Nephron progenitor cell (in vitro differentiated cells): ENCODE measurements at places on chromosomes 7 and 10.

DNA sequence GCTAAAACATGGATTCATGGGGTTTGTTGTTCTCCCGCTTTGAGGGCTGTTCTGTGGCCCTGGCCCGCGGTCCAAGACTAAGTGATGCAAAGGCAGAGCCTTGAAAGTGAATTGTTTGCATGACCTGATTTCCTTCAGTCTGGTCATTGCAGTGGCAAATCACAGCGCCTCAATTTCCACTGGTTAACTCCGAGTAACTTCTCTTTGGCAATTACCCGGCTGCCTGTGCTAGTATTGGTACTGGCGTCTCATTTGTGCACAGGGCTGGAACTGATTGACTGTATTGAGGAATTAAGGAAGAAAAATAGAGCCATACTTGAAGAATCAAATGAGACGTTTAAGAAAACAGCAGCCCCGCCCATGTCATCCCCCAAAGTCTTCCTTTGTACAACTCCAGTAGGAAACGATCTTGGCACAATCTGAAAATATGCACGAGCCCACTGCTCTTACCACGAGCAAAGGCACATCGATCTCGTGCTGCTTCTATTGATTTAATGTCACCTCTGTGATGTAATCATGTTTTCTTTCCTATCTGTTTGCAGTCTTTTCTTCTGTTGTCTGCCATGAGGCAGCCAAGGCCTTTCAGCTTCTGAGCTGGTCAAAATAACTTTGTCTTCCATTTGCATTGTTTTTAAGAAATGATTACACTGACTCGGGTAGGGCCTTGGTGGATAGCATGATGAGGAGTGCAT is 60.6 kb upstream of the SHH start:
- DNase-seq = no peak
- no peak overlapping the region for H3K27ac ChIP-seq
- no peak overlapping the region for H3K4me3 ChIP-seq
- no peaks in the 10 kb centered on the region for H3K36me3 ChIP-seq
- peaks cover 15% of the 10 kb centered on the region for H3K27me3 ChIP-seq

DNA sequence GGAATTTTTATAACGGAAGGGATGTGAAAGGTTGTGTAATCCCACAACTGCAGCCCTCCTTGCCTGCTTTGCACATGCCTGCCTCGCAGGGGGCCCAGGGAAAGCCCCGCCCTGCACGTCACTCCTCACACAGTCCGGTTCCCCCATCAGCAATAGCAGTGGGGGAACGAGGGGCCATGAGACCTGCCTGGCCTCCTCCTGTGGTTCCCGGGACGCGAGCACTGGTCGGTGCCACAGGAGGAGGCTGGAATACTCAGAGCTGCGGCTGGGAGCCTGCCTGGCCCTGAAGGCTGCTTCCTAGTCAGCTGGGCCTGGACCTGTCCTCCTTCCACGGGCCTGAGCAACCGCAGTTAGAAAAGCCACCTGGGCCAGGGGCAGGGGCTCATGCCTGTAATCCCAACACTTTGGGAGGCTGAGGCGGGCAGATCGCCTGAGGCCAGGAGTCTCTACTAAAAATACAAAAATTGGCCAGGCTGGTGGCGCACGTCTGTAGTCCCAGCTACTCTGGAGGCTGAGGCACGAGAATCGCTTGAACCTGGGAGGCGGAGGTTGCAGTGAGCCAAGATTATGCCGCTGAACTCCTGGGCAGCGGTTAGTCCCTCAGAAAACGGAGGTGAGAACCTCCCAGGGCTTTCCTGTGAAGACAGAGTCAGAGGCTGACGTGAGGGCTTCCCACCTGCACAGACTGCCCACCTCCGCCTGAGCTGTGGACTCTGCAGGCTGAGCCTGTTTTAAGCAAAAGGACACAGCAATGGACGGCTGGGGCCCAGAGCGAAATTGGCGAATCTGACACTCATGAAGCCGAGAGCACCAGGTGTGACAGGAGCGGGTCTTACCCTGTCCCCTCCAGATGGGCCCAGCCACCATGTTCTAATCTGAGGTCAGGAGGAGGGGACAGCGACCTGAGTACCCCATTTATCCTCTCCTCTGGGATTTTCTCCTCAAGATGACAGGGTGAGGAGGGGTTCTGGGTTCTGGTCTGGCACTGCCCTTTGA is 52.9 kb downstream of the VIPR2 start:
- peaks cover 30% of the 10 kb centered on the region for H3K4me1 ChIP-seq
- DNase-seq = no peak
- H3K27me3 ChIP-seq = peaks cover 13% of the 10 kb centered on the region
- H3K36me3 ChIP-seq = no peaks in the 10 kb centered on the region

GRCh38 chr7:114931656-114932011 is 9.7 kb downstream of the MDFIC start:
- no peaks in the 10 kb centered on the region for H3K4me1 ChIP-seq
- no peaks in the 10 kb centered on the region for H3K27me3 ChIP-seq
- DNase-seq = no peak
- H3K27ac ChIP-seq = no peak overlapping the region
- H3K4me3 ChIP-seq = no peak overlapping the region

- no peak for DNase-seq
- no peaks in the 10 kb centered on the region for H3K27me3 ChIP-seq
- H3K4me1 ChIP-seq = peaks cover 21% of the 10 kb centered on the region
- no peak overlapping the region for H3K27ac ChIP-seq
Measured at GRCh38 chr10:62769574-62770242, 34.8 kb upstream of the ADO start.

DNA sequence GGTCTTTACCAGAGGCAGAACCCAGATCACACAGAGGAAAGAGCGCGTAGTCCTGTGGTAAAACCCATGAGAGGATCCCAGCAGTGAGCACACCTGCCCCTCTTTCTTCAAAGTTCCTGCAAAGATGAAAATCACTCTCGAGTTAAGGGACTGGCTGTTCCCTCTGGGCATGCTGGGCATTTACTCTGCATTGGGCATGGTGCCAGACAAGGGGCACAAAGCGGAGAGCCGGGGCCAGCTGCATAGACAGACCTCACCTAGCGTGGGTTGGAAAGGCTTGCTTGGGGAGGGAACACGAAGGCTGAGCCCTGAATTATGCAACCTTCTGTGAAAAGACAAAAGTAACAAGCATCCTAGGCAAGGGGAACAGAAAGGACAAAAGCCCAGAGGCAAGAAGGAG is 120.0 kb upstream of the TCERG1L start:
- no peaks in the 10 kb centered on the region for H3K36me3 ChIP-seq
- no peak for DNase-seq
- no peak overlapping the region for H3K4me3 ChIP-seq

DNA sequence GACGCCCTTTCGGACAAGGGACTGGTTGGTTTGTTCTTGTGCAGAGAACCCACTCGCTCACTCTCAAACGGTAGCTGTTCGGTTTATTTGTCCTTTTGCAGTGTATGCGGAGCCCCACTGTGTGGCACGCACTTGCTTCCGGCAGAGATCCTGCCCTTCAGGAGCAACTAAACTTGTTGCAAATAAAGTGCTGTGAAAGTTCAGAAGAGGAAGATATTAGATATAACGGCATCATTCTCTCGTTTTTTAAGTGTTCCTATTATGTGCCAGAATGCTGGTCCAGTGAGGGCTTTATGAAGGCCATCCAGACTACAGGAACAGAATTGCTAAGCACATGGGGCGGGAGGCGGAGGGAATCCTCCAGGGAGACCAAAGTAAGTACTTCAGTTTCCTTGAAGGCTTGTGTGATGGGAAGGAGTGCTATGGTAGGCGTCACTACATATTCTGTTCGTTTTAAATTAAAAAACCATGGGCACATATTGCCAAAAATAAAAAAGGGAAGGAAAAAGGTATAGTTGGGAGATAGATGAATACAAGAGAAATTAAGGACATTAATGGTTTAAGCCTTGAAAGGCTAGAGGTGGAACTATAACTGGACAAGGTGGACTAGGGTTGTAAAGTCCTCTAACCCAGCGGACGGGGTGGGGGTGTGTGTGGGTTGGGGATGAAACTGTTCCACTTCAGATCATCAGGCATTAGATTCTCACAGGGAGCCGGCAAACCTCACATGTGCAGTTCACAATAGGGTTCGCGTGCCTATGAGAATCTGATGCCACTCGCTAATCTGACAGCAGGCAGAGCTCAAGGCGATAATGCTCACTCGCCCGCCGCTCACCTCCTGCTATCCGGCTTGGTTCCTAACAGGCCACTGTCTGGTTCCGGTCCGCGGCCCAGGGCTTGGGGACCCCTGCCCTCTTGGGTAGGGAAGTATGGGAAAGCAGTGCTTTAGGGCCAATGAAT is 704 bp upstream of the ERLIN1 start:
- peaks cover 46% of the 10 kb centered on the region for H3K4me1 ChIP-seq
- peak overlapping the region; percentile 97 for H3K27ac ChIP-seq
- no peaks in the 10 kb centered on the region for H3K27me3 ChIP-seq
- H3K4me3 ChIP-seq = peak overlapping the region; percentile 97
- H3K36me3 ChIP-seq = peaks cover 58% of the 10 kb centered on the region

DNA sequence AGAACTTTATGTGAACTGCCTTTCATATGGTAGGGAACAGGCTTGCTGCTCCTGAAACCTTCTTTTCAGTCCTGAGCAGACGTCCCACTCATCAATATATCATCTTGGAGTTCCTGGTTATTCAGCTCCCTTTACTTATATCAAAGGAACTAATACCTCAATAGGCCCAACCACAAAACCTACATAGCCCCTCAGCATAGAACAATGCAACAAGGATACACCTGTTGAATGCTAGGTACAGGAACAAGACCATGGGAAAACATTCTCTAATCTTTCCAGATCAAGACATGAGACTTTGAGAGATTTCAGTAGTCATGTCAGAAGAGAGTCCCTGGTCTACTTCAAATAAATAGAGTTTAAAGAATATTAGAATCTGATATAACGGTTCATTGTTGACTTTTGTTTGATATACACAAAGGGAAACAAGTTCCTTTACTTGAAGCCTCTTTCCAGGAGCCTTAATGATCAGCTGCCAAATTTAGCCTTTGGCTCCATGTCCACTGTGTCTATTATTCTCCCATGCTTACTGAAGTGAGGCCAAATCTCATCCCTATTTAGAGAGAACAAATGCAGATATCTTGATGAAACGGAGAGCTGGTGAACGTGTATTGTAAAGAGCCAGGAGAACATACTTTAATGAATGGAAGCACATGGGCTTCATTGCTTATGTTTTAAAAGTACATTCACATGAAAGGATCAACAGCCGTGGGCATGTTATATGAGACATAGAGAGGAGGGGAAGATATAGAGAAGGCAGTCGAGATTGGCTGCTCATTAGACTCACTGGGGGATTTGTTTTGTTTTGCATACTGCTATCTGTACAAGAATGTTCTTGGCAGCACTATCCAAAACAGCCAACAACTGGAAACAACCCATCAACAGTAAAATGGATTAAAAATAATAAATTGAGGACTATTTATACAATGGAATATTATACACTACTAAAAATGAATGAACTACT is 9.5 kb downstream of the RHOBTB1 start:
- H3K4me1 ChIP-seq = no peaks in the 10 kb centered on the region
- no peaks in the 10 kb centered on the region for H3K27me3 ChIP-seq
- no peak overlapping the region for H3K27ac ChIP-seq
- H3K36me3 ChIP-seq = peaks cover 48% of the 10 kb centered on the region
- no peak for DNase-seq
- H3K4me3 ChIP-seq = no peak overlapping the region

- peaks cover 2% of the 10 kb centered on the region for H3K27me3 ChIP-seq
- no peaks in the 10 kb centered on the region for H3K4me1 ChIP-seq
- no peak for DNase-seq
- H3K36me3 ChIP-seq = no peaks in the 10 kb centered on the region
Measured at GRCh38 chr10:26950934-26951333, 90.2 kb upstream of the ABI1 start.

DNA sequence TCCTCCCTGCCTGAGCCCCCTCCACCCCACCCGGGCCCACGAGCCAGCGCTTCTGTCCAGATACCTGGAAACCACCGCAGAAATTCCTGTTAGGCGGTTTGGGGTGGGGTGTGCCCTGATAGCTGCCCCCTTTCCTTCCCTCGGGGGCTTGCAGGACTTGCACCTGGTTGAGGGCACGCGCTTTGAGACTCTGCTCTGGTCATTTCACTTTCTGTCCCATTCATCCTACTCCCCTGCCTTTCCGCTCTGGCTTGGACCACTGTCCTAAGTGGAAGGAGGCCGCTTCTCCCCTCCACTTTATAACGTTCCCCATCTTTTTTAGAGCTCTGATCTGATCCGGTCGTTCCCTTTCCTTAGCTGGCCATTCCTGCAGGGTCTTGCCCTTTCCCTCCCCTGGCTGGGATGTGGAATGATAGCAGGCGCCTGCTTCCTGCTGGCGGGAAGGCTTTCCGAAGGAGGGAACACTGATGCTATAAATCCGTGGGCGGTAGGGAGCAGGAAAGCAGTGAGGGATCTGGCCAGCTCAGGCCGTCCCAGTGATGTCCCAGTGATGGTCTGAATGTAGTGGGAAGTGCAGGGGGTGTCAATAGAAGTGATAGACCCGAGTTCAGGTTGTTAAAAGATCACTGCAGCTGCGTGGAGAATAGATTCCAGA is 852 bp upstream of the PRKAR1B start:
- peak overlapping the region; percentile 89 for H3K4me3 ChIP-seq
- peak overlapping the region; percentile 53 for H3K27ac ChIP-seq
- DNase-seq = peak; percentile 20
- peaks cover 26% of the 10 kb centered on the region for H3K4me1 ChIP-seq

- H3K4me1 ChIP-seq = peaks cover 35% of the 10 kb centered on the region
- peaks cover 18% of the 10 kb centered on the region for H3K36me3 ChIP-seq
- no peaks in the 10 kb centered on the region for H3K27me3 ChIP-seq
- DNase-seq = no peak
Measured at GRCh38 chr7:504221-505111, 15.2 kb downstream of the PDGFA start.

- H3K4me3 ChIP-seq = no peak overlapping the region
- no peak for DNase-seq
- no peak overlapping the region for H3K27ac ChIP-seq
- peaks cover 83% of the 10 kb centered on the region for H3K36me3 ChIP-seq
- H3K27me3 ChIP-seq = no peaks in the 10 kb centered on the region
Measured at GRCh38 chr7:138493535-138493934, 33.5 kb downstream of the TRIM24 start.

GRCh38 chr10:132650611-132651250 is 113.1 kb downstream of the INPP5A start:
- peaks cover 6% of the 10 kb centered on the region for H3K27me3 ChIP-seq
- H3K36me3 ChIP-seq = no peaks in the 10 kb centered on the region
- H3K27ac ChIP-seq = no peak overlapping the region
- no peak for DNase-seq
- peaks cover 18% of the 10 kb centered on the region for H3K4me1 ChIP-seq

DNA sequence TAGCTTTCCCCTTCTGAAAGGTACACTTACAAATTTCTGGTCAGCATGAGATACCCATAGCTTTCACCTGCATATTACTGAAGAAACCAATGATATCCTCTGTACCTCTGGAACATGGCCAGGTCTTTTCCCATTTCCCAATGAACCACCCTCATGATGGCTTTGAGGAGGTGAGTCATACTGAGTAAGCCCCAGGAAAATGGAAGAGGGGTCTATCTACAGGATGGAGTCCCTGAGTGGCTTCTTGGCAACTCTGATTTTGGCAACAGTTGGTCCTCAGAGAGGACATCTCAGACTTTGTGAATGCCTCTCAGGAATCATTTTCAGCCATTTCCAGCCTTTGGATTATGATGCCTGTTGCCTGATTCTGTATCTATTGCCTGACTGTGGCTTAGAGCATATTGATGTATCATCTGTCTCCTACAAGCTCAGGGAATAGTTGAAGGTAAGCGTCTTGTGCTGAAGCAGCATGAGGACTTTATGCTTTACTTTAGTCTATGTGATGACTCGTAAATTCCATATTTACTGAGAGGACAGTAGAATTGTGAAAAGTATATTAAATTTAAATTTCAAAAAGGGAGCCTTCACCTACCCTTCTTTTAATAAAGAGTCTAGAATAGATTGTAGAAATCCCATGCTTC is 84.7 kb upstream of the DKK1 start:
- H3K4me3 ChIP-seq = no peak overlapping the region
- no peak overlapping the region for H3K27ac ChIP-seq
- H3K27me3 ChIP-seq = no peaks in the 10 kb centered on the region
- peaks cover 46% of the 10 kb centered on the region for H3K36me3 ChIP-seq
- H3K4me1 ChIP-seq = peaks cover 10% of the 10 kb centered on the region
